NCI-H1105 treated with DMSO at 0.1 percent for 48 hours (cell line): ENCODE measurements at places on chromosomes 12 and 14.

- no peak for DNase-seq
These were observed 53.6 kb downstream of the FBXO34 start for GRCh38 chr14:55324812-55325211.

DNA sequence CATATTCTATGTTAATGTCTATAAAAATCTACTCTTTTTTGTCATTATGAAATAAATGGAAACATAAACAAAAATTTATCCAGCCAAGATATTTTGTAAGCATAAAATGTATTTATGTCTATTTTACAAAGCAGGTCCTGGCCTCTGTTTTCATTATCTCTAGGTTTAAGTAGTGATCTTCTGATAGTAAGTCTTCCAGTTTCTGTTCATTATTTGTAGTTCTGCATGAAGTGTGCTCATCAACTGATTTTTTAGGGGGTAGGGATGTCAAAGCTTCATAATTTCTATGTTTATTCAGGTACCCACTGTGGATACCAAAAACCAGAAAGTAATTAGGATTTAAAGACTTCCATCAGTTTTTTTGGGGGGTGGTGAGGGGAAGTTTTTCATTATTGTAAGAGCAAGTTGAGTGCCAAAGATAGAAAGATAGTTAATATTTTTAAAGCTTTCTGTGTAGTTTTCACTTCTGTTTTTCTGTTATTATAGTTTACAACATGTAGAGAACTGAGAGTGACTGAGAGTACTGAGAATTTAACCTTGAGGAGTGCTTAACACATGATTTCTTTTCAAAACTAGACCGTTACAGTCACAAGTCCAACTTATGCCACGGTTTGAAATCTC is 30.6 kb upstream of the LMO3 start:
- DNase-seq, result no peak

DNA sequence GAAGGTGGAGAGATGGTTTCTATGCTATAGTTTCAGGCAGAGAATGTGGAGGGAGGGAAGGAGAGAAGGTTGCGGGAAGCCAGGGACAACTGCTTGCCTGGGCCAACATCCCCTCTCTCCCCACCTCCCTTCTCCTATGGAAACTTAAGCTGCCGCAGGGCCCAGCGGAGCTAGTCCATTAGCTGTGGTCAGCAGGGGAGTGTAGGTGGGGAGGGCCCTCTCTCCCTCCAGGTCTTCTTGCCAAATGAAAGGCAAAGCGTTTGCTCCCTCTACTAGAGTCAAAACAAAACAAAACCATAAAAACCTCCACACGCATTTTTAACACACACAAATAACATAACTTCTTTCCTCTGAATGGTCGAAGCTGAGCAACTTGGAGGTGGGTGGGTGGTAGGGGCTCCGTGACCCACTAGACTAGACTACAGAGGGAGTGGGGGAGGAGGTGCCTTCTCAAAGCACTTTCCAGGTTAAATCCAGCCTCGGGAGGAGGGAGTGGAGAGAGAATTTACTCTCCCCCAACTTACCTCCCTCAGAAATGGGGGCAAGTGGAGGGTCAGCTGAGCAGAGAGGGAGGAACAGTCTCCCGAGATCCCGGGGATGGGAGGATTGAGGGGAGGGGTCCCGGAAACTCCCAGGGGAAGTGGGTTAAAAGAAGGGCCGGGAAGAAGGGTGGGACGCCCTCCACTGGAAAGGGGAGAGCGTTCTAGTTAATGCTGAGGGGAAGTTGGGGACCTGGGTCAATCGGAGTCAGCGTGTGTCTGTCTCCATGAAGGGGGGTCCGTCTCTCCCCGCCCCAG is 4.6 kb upstream of the CACNB3 start:
- no peak for DNase-seq

- DNase-seq, result no peak
These were observed 54.1 kb upstream of the CHST11 start for GRCh38 chr12:104402630-104403029.

DNA sequence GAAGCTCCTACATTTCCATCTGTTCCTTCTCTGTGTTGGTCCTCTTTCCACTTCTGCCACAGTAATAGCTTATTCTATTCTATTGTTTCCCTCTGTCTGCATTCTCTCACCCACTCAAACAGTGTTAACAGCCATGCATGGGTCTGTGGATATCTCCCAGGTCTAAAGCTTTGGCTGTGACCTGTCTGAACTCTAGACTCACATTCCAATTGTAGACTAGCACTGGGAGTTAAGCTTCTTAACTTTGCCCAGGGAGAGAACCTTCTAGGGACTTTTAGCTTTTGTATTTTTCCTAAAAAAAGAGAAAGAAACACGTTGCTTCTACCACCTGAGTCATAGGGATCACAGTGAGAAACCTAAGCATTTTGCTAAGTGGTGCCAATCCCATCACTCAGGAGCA is 36.7 kb downstream of the PTPRR start:
- no peak for DNase-seq

- no peak for DNase-seq
These were observed 4.4 kb downstream of the ORMDL2 start for GRCh38 chr12:55822228-55822627.

DNA sequence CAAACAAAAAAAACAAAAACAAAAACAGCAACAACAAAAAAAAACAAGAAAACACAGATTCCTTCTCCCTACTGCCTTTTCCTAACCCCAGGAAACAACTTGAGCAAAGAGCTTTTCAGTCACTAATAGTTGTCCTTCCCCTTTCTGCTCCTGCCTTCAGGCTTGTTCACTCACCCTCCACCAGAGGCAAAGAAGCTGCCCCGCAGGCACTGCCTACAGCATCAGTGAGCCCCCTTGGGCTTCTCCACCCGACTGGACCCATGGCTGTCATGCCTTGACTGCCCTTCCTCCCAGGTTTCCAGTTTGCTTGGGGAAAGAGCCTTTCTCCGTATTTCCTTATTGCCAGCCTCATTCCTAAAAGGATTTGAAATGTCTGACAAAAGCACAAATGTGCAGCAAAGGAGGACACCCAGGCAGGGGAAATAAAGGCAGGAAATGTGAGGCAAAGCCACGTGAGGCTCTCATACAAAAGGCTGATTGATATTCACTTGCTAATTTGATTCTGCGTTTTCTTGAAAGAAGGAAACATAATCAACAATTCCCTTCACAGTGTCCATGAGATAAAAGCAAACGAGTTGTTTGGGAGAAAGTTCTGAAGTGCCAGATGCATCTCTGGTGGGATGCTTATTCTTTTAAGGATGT is 85.7 kb downstream of the GPATCH2L start:
- no peak for DNase-seq

DNA sequence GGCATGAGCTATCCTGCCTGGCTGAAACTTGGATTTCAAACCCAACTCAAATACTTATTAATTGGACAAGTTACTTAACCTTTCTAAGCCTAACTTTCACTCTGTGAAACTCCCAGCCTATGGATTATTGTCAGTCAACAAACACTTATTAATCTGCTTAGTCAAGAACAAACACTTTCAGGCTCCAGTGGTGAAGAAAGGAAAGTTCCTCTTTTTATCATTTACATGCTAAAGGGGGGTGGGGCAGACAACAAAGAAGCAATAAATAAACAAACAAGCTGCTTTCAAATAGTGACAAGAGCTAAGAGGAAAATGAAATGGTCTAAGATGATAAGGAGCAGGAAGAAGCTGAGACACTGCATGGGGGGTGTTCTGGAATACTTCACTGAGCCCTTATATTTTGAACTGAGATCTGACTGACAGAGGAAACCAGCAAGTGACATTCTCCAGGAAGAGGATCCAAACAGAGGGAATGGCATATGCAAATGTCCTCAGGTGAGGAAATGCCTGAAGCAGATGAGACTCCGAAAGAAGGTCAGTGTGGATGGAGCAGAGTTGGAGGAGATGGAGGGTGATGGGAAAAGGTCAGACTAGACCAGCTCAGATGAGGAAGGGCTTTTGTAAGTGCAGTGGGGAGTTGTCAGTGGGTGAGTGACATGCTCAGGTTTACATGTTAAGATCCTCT is 259.6 kb downstream of the ITPR2 start:
- DNase-seq, result no peak

DNA sequence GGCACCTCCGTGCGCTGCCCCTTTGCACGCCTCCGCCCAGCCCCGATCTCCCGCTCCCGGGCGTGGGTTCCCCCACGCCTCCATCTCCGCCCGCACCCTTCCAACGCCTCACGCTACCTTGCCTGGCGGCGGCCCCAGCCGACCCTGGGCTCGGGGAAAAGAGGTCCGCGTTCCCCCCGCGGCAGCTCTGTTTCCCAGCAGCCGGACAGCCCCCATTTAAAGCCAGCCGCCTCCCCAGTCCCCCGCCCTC is at the start of gene PRIMA1:
TSS of gene PRIMA1 (minus strand) at position 193 of the 250 bp plus-strand sequence. CDS start 767 bp downstream, outside the sequence.
- no peak for DNase-seq

DNA sequence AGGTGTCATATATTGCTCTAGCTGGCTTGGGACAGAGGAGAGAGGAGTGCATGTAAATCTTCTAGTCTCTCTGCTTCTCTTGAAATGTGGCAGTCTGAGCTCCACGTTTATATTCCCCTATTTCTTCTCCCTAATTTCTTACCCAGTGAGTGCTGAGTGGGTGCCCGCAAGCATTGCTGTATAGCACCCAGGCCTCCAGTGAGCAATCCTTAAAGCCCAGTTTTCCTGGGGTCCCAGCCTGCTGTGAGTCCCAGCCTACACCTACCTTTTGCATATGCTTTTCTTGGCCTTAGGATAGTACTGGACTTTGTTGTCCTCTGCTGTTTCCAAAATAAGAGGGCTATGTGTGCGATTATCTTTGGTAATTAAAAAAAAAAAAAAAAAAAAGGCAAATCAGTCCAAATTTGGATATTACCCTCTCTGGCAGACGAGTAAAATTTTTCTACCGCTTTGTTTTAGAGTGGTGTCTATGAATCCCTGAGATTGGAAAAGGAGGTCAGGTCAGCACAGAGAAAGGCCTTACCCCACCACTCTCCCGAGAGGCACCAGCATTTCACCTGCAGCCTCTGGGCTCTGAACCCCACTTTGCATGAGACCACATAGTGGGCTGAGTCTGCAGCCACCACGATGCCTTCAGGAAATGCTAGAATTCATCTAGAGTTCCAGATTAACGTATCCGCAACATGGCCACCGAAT is 1.1 kb downstream of the MGST1 start:
- no peak for DNase-seq

- DNase-seq, result no peak
These were observed 6.9 kb downstream of the FAM186B start for GRCh38 chr12:49598527-49598926.

GRCh38 chr12:10363914-10364814 is 25.7 kb downstream of the KLRK1 start:
- DNase-seq, result peak; percentile 43

DNA sequence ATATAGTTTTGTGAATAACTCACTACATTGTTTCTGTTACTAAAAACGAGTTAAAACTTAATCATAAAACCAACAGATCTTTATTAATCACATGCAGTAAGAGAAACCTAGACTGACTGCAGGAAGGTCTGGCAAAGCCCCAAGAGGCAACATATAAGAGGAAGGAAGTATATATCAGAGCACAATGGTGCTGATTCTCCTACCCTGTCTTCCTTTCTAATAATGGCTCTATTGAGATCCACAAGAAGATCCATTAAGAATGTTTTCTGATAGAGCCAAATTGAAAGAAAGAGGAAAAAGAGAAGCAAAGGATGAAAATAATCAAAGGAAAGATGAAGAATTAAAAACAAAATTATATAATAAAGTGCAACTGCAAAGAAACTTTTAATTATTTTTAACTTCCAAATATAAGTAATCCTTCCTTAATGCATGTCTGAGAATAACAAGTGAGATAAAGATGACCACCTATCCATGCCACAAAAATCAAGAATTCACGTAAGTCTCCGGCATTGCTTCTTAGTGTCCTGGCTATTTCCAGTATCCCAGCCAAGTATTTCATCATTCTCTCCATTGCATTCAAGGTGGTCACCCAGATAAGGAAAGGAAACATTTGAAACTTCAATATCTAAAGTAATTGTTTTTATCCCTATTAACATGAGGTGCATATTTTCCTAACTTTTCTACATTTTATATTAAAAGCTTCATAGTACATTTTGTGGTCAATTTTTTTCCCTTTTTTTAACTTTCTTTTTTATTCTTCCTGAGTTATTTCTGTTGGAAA is 62.2 kb downstream of the SOX5 start:
- no peak for DNase-seq

DNA sequence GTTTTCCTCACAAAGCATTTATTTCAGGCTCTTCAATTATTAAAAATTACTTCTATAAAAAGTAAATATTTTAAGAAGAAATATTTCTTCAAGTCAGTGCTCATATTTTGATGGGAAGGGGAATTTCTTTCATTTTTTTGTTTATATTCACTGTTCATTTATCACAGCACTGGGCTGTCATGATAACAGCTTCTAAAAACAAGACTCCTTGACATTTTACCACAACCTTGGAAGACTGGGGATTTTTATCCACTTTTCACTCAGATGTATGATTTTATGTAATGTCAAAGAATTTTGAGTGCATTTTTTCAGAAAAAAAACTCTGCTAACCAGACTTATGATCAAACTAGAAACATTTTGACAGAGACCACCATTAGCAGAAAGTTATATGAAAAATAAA is 149.7 kb downstream of the PHLDA1 start:
- DNase-seq, result no peak
